ENCODE measurements at places on chromosomes 1 and 21.

- DNase-seq: no peak
Measured at GRCh38 chr1:71850936-71851335, 431.4 kb downstream of the NEGR1 start.

DNA sequence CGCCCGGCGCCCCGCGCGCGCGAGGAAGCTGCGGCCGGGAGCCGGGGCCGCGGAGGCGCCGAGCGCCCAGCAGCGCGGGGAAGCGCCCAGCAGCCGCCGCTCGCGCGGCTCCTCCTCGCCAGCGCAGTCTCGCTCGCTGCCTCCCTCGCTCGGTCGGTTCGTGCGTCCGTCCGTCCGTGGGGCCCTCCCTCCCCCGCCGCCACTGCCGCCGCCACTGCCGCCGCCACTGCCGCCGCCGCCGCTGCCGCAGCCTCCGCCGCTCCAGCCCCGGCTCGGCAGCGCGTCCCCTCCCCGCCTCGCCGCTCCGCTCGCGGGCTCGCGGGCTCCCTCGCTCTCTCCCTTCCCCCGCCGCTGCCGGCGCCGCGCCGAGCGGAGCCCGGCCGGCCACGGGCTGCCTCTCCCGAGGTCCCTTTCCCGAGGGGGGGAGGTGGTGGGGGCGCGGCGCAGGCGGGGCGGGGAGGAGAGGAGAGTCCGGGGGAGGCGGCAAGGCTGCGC lies at the start of gene KCND3:
KCND3 (minus strand) TSS at position 138 of the 495 bp plus-strand sequence.
- DNase-seq: no peak

DNA sequence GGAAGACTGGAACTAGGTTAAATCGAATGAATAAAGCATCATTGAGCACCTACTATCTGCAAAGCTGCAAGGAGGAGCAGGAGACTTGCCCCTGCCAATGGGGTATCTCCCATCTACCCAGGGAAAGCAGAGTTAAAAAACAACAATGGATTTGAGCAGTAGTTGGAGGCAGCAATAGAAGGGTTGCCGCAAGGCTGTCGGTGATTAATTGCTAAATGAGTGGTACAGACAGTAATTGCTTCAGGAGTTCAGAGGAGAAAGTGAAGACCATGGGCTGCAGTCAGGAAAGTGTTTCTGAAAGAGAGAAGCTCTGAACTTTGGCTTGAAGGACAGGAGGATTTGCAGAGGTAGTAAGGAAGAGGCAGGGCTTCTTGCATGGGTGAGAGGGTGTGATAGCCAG lies 152.9 kb downstream of the ACTL8 start:
- no peak for DNase-seq

DNA sequence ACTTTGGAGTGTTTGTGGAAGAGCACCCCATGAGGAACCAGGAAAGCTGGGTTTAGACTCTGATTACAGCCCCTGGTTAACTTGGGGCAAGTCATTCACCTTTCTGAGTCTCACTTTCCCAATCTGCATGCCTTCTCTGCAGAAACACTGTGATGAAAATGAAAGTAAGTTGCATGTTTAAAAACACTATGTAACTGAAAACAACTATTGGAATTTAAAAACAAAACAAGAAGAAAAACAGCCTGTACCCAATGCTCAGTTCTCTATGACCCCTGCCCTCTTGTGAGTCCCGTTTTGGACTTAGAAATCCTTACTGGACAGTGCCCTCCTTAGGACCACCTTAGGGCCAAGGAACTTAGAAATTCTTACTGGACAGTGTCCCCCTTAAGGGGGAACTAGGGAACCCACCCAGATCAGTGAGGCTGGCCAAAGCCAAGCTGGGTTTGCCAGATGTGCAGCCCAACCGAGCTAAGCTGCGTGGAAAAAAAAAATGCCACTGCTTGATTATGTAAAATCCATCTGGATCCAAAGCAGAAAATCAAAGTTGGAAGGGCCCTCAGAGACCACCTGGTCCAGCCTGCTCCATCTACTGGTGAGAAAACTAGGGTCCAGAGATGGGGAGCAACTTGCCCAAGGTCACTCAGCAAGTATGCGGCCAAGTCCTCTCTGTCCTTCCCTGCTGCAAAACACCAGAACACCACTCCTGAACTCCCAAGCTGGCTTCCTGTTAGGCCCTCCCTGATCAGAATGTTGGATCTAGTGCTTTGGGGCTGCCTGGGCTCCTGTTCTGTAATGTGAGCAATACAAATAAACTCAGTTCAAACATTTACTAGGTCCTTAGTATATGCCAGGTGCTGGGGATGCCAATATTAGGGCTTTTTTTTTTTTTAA lies 77.7 kb downstream of the MRPL37 start:
- DNase-seq: no peak

- DNase-seq: no peak
Measured at GRCh38 chr1:2554621-2555387, 1.4 kb upstream of the TNFRSF14 start.

GRCh38 chr1:26278303-26278702 lies 1.6 kb upstream of the SH3BGRL3 start:
- DNase-seq: no peak

- DNase-seq: no peak
Measured at GRCh38 chr1:229286099-229286766, 15.3 kb downstream of the RAB4A start.

DNA sequence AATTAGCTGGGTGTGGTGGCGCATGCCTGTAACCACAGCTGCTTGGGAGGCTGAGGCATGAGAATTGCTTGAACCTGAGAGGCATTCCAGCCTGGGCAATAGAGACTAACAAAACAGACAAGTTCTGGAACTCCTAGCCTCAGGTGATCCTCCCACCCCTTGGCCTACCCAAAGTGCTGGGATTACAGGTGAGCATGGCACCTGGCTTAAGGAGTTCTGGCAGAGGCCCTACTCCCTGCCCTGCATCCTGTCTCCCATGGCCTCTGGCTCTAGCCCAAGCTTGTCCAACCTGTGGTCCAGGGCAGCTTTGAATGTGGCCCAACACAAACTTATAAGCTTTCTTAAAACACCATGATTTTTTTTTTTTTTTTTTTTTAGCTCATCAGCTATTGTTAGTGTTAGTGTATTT lies 20.4 kb downstream of the TOMM20 start:
- DNase-seq: no peak

- no peak for DNase-seq
Measured at GRCh38 chr1:96533820-96534219, 187.8 kb upstream of the PTBP2 start.

DNA sequence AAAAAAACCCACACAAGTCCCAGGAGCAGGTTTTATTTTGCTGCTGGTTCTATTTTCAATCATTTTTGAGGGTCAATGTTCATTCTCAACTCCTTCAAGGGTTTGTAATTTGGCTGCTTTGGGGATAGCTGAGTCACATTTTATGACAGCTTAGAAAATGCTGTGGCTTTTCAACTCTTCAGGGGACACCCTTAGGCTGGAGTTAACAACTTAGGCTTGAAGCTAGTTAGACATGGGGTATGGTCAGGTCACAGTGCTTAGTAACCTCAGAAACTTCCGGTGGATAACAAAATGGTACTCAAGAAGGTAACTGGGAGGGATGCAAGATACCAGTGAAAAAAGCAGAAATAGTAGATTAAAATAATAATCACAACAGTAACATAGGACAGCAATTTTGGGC lies 308.8 kb downstream of the HHIPL2 start:
- DNase-seq: no peak

GRCh38 chr1:186679924-186680244 lies 339 bp downstream of the PTGS2 start:
- no peak for DNase-seq

- DNase-seq: no peak
Measured at GRCh38 chr1:114208714-114209113, 55.0 kb upstream of the SYT6 start.

DNA sequence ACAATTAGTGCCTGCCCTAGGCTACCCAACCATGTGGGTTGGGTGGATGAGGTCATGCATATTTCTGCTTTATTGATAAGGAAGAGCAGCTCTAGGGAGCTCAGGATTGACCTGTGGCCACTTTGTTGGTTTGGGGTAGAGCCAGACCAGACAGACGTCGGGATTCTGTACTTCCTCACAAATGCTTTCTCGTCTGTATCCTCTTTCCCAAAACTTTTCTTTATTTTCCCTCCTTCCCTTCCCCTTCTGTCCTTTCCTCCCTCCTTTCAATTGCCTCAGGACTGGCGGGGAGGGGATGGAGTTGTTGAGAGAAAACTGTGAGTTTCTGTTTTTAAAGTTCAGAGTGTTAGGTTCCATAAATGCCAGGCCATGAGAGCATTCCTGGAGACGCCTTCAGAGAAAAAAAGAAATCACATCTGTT lies 68.0 kb downstream of the UCK2 start:
- DNase-seq: no peak

DNA sequence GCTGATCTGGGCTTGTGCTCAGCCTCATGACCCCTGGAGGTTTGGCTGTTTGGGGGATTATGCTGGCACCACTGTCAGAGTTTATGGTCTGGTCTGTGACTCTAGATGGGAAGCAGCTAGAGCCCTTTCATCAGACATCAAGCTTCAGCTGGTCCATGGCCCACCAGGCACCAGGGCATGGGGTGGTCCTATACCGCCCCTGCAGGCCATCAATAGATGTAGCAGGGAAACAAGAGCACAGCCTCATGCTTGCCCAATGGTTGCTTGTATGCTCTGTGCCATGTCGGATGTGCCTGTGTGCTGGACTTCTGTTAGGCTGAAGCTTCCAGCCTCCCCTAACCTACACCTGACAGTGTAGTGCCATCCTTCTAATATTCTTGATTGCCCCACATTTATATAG lies 71.1 kb upstream of the CD34 start:
- no peak for DNase-seq

DNA sequence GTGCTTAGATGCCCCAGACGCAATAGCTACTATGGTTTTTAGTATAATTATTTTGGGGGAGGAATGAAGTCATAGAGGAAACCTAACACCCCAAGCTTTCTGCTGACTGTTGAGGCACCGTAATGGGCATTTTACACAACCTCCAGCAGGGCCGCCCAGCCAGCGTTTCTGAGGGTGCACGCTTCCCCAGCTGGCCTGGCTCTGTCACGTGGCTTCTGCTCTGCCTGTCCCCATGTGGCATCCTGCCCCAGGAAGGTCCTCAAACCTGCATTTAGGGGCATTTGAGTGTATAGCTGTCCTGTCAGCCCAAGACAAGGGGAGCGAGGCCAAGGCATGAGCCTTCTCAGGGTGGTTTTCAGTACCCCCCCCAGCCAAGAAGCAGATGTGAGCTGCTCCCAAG lies 10.4 kb upstream of the NEK2 start:
- no peak for DNase-seq

GRCh38 chr1:226128487-226129075 lies 58.0 kb downstream of the ACBD3 start:
- DNase-seq: no peak

- DNase-seq: no peak
Measured at GRCh38 chr21:14070049-14070893, 140.5 kb downstream of the LIPI start.

DNA sequence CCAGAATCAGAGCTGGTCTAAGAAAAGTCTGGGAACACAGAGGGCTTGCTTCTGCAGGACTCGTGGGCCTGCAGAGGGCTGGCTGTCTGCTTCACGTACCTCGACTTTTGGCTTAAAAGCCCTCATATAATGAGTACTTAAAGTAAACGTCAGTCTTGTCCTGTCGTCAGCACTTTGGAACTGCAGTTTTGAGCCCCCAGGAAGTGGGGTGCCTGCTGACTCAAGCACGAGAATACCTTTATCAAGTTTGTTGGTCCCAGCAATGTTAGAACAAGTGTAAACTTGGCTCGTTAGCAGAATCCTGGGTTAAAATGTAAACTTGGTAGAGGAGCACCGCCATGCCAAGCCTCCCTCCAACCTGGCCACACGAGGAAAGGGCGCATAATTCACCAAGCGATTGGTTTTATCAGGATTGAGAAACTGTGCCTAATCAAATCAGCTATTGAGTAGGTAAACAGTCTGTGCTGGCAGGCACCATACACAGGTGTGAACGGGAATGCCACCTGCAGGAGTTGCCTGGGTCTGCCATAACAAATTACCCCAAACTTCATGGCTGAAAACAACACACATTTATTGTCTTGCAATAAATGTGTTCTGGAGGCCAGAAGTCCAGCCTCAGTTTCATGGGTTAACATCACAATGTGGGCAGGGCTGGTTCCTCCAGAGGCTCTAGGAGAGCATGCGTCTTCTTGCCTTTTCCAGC lies 45.0 kb upstream of the FHAD1 start:
- DNase-seq: no peak

- DNase-seq: no peak
Measured at GRCh38 chr1:66532798-66533783, 862 bp upstream of the SGIP1 start.

GRCh38 chr1:168317309-168317708 lies 36.6 kb downstream of the TBX19 start:
- DNase-seq: no peak

GRCh38 chr1:183987593-183988318 lies 49.8 kb downstream of the COLGALT2 start:
- no peak for DNase-seq

DNA sequence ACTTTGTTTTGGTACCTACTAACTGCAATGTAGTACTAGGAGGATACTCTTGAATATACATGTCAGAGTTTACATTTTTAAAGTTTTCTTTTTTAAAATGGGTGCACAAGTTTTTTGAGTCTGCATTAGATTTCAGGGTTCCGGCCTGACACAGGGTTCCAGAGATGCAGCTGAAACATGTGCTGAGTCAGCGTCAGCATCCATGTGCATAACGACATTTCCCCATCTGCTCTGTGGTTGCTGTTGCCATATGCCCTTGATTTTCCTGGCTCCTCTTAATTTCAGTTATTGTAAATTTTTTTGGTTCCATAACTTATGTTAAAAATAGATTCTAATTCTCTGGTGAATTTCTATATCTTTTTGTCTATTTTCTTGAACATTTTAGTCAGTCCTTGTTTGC lies 12.3 kb upstream of the METTL13 start:
- DNase-seq: no peak

- DNase-seq: no peak
Measured at GRCh38 chr1:88883156-88883555, 8.2 kb downstream of the GTF2B start.

GRCh38 chr1:14707531-14708445 lies 109.3 kb downstream of the KAZN start:
- DNase-seq: no peak

DNA sequence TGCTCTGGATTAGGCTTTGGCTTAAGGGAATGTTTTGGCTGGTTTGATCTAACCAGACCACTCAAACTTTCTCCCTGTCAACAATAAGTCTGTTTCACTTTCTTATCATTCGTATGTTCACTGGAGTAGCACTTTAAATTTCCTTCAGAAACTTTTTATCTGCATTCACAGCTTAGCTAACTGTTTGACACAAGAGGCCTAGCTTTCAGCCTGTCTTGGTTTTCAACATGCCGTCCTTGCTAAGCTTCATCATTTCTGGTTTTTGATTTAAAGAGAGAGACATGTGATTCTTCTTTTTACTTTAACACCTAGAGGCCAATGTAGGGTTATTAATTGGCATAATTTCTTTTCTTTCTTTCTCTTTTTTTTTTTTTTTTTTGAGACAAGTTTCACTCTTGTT lies 14.9 kb upstream of the CYB5R1 start:
- DNase-seq: no peak

DNA sequence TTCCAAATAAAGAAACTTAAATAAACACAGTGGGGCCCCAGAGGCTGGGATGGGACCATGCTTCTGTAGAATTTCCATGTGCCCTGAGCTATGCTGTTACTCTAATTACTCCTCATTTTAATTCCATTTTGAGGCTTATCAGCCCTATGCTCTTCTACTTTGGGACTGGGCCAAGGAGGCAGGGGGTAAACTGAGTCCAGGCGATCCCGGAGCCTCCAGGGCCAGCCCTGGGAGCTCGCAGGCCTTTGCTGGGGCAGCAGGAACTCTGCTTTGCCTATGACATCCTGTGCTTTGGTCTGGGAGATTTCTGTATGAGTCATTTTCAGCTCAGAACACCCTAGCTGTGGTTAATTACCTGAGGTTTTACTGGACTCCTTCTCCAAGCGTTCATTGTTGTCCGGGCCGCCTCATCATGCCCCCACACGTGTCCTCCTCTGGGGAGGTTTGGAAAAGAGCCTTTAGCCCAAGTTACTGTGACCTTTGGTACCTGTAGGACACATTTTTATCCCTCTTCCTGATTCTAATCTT lies 95.7 kb downstream of the RHOU start:
- DNase-seq: no peak

All from activated CD4-positive, CD25-positive, alpha-beta regulatory T cell treated with anti-CD3 and anti-CD28 coated beads, Interleukin-2, amount 50 U/mL, for 16 hours (primary cell).